Transverse colon (tissue), 4 donors: ENCODE measurements at places on chromosomes 2 and 18.

GRCh38 chr2:240125742-240126141, 10.4 kb downstream of the COPS9 start:
- DNase-seq = no peak

- no peak for DNase-seq
Measured at GRCh38 chr2:157302492-157303099, 23.0 kb downstream of the ERMN start.

- DNase-seq = no peak
Measured at GRCh38 chr2:165792104-165792454, 2.0 kb downstream of the GALNT3 start.

- DNase-seq = no peak
Measured at GRCh38 chr18:35983818-35984217, 11.3 kb downstream of the RMP24 start.

DNA sequence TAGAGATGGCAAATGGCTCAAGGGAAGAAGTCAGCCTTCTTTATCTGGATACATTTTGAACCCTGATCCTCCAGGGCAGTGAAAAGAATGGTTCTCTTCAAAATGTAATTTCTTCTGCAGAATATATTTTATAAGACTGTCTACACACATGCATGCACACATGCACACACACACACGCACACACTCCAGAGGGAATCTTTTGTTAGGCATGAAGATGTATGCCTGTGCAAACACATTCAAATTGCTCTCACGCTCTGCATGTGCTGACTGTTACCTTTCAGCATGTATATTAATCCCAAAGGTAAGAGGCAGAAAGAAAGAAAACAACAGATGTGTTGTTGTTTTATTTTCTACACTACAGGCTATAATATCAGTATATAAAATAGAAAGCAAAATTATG, 43.2 kb downstream of the SLC5A7 start:
- no peak for DNase-seq

DNA sequence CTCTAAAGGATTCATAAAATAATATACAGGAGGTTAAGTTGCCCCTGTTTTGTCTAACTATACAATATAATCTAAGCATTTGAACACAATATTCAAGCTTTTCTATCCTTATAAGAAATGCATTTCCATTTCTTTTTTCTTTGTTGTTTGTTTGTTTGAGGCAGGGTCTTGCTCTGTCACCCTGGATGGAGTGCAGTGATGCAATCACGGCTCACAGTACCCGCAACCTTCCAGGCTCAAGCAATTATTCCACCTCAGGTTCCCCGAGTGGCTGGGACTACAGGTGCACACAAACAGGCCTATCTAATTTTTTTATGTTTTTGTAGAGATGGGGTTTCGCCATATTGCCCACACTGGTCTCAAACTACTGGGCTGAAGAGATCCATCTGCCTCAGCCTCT, 307.8 kb downstream of the ZNF804A start:
- no peak for DNase-seq

- DNase-seq = no peak
Measured at GRCh38 chr2:8666581-8666980, 15.3 kb upstream of the ID2 start.

- DNase-seq = no peak
Measured at GRCh38 chr2:136255127-136255526, 137.2 kb upstream of the CXCR4 start.

DNA sequence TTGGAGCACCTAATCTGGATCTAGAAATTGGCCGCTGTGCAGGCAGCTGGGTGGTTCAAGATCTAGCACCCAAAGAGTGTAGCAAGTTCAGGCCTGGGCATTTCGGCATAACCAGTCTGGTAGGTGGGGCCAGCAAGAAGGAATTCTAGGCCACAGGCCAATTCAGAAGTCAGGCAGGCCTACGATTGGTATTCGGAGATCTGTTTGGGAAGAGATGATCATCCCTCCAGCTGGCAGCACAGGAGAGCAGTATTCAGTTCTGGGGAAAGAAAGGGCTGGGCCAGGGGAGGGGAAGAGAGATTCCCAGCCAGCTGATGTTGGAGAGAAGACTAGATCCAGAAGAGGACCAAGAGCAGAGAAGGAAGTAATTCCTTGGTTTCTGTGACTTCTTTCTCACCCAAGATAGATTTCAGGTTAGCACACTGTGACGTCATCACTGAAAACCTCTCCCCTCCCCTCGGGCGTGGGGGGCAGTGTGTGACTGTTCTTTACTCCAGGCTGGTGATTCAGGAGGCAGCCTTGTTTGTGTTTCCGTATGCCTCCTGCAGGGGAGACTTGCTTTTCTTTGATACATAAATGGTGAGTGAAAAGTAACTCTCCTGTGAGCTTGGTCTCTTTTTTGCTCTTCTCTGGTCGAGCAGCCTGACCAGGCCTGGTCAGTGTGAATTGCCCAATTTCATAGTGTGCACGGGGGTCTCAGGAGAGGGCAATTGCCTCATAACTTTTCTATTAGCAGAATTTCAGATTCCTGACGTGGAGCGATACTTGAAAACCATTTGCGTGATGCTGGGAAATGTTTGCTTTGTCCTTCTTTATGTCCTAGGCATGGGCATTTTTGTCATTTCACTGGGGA, 61.1 kb downstream of the MEIS1 start:
- DNase-seq = no peak

GRCh38 chr2:197795277-197795676, 9.1 kb upstream of the PLCL1 start:
- DNase-seq = no peak

GRCh38 chr2:68246396-68246795, 5.9 kb downstream of the PPP3R1 start:
- DNase-seq = no peak

- DNase-seq = no peak
Measured at GRCh38 chr2:236366049-236366387, 101.8 kb upstream of the ASB18 start.
